ENCODE measurements at places on chromosomes 16 and 17. TPM values are rescaled to one million over a fixed set of nuclear protein-coding genes. Genes with fewer than 3 reads are reported as not detected.

The TVP23A gene
- 6.1 TPM for total RNA-seq

The FBXO31 gene
- 33.6 TPM for total RNA-seq

The KRTAP1-5 gene
- total RNA-seq: not detected

The RBL2 gene
- 165 TPM for total RNA-seq

The KRT20 gene
- total RNA-seq: not detected

The CDRT15L2 gene
- total RNA-seq: not detected

The ENPP7 gene
- total RNA-seq: not detected

- no peak for DNase-seq
Observed at GRCh38 chr17:28755486-28755885, 11.7 kb downstream of the TRAF4 start.

DNA sequence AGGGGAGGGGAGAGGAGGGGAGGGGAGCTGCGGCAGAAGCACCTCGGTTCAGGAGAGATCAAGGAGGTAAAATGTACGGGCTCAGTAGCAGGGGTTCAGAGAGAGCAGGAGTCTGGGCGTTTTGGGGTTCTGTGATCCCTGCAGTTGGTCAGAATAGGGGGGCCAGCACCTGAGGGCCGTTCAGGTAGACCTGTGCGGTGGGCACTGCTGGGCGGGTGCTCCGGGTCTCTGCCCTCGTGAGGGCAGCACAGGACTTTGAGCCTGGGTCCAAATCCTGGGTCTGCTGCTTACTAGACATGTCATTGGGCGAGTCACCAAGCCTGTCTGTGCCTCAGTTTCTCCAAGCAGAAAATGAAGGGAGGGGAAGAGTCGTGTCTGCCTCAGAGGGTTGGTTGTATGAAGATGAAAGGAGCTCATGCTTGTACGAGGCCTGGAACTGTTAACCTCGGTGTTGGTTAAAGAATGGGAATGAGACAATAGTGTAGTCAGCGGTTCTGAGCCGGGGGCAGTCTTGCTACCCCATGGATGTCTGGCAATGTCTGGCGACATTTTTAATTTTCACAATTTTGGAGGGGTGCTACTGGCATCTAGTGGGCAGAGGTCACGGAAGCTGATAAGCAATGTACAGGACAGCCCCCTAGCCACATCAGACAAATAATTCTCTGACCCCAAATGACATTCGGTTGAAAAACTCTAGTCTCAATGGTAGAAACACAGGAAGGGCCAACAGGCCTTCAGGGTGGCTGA, 35.4 kb downstream of the OR1D5 start:
- no peak for DNase-seq

DNA sequence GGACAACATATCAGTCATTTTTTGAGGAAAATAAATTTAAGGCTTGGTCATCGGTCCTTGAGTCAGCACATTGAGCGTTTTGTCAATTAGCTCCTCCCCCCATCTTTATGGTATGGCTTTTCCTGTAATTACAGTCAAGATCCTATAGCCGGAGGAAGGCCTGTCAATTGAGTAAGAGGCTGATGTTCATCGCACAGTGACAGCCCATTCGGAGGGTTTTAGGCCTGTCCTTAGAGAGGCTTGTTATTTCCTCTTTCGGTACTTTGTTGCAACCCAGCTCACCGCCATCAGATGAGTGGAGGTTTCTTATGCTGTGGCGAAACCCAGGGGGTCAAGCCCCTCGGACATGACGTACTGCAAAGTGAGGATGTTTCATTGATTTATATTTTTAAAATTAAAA, 395.2 kb downstream of the WWOX start:
- DNase-seq: no peak

DNA sequence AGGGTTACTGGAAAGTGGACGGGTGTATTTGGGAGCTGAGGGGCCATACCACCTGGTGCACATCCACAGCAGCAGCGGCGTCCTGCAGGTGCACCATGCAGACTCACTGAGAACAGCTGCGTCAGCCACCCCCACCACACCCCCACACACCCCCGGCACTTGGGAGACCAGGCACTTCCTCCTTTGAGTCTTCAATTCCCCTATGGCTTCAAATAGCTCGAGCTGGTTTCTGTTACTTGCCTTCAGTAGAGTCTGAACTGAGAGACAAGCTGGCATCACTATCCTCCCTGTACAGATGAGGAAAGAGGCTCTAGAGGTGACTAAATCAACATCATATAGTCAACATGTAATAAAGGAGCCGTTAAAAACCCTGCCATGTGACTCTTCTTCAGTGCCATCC, 15.4 kb downstream of the CUEDC1 start:
- DNase-seq: no peak

- DNase-seq: no peak
Observed at GRCh38 chr16:66720766-66721165, 24.2 kb upstream of the CMTM4 start.
